ENCODE measurements at places on chromosomes 7 and 10. TPM values are rescaled to one million over a fixed set of nuclear protein-coding genes. Genes with fewer than 3 reads are reported as not detected.
A peak's percentile ranks its signal among the peaks of the same experiment; 100 is the strongest.

Gene TMEM178B
- 31.7 TPM for total RNA-seq

Gene ZNF467
- total RNA-seq = 7.0 TPM

DNA sequence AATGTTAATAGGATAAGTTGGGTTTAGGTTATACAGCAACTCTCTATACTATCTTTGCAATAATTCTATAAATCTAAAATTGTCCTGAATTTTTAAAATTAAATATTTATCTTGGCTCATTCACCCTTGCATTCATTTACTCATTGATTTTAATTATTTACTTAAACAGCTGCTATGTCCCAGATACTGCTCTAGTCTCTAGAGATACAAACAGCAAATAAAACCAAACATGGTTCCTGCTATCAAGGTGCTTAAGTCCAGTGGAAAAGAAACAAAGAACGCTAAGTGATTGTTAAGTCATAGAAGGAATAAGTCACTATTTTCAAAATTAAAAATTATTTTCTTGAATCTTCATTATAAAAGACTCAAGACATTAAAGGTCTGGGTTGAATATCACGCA is 29.9 kb upstream of the MAT1A start:
- no peak for DNase-seq

DNA sequence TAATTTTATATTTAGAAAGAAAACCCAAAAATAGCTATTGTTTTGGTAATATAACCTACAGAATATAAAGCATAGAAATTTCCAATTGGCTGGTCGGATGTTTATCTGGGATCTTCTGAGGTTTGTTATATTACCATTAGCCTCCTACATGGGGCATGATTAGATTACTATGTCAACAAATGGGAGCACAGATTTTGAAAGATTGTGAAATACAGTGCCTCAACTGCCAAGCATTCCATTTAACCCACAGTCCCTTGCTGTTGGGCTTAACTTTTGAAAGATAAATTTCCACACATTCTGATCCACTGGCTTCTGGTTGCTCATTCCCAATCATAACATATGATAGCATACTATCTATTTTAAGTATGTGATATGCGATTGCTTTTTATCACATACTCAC is 455.4 kb upstream of the C7orf33 start:
- no peak for DNase-seq

Gene PDE1C
- total RNA-seq = 198 TPM

GRCh38 chr7:47945261-47946015 is 2.8 kb downstream of the PKD1L1 start:
- DNase-seq = peak; percentile 89

DNA sequence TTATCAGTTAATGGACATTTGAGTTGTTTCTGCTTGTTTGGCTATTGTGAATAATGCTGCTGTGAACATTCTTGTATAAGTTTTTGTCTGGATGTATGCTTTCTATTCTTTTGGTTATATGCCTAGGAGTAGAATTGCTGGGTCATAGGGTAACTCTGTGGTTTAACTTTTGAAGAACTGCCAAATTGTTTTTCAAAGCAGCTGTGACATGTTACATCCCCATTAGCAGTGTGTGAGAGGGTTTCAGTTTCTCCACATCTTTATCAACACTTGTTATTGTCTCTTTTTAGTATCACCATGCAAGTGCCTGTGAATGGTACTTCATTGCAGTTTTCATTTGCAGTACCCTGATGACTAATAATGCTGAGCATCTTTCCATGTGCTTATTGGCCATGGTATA is 2.1 kb upstream of the NDUFB8 start:
- DNase-seq = no peak

DNA sequence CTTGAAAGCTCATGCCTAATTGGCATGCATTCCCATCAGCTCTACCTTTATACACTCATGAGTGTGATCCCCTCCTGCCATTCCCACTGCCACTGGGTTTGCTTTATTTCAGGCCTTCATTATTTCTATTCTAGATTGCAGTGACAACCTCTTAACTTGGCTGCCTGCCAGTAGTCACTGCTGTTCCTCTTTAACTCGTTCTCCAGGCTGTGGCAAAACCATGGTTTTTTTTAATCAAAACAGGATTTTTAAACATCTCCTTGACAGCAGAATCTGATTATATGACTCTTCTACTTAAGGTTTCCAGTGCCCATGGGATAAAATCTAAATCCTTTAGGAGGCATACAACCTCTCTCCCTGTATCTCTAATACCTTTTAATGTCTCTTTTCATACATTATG is 223.7 kb upstream of the PCDH15 start:
- DNase-seq = no peak

Gene CALHM3
- not detected for total RNA-seq

Gene CDK14
- total RNA-seq = 26.3 TPM

GRCh38 chr7:127781081-127781480 is 129.1 kb downstream of the SND1 start:
- no peak for DNase-seq

DNA sequence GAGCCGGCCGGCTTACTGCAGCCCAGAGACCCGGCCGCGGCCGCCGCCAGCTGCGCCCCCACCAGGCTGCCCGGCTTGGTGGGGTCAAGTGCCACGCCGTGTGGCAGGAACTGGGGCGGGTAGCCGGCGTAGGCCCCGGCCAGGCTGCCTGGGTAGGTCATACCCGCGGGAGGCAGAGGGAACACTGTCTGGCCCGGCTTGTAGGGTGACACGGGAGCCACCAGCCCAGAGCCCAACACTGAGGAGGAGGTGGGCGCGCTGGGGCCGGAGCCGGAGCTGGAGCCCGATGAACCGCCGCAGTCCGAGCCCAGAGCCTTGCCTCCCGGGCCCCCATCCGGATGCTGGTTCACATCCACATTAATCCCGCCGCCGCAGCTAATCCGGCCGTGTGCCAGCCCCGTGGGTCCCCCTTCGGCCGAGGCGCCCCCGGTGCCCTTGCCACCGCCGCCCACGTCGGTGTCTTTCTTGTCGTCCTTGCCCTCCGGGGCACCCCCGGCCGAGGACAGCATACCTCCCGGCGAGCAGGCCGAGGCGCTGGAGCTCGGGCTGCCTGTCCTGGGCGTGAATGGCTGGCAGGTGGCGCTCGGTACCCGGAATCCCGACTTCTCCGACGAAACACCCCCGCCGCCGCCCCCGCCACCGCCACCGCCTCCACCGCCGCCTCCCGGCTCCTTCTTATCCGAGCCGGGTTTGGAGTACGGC is 2.0 kb downstream of the ZNF503 start:
- peak; percentile 91 for DNase-seq

DNA sequence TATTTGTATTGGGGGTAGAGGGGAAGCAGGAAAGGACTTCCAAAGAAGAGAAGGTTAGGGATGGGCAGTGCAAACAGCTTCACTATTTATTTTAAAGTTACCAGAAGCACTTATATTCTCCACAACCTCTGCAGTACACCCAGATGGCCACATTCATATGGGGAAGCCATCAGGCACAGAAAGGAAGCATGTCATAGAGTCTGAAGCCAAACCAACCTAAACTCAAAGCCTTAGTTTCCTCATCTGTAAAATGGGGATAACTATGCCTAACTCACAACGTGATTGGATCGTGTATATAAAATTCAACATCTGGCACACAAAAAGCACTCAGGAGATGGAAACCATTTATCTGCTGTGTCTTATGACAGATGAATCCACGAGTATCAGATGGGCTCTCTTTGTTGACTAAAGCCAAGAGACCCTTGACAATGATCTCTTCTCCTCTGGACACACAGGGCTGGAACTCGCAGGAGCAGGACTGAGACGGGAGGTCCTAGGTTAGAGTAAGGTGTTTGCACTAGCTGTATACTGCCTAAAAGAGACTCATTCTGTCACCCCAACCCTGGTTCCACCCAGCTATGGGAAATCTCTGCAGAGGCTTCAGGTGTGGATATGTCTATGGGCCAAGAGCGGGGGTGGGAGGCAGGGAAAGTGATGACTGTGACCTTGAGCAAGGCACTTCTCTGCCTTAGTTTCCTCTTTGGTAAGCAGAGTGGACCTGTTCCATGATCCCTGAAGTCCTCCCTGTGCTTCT is 1.8 kb downstream of the KIAA1549 start:
- no peak for DNase-seq

Gene CHAT
- total RNA-seq = not detected

DNA sequence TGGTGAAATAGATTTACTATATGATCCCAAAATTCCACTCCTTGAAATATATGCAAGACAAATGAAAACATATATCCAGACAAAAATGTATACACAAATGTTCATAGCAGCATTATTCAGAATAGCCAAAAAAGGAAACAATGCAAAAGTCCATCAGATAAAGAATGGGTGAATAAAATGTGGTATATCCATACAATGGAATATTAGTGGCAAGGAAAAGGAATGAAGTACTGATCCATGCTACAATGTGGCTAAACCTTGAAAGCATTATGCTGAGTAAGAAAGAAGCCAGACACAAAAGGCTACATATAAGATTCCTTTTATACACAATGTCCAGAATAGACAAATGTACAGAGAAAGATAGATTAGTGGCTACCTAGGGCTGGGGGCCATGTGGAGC is 225.5 kb downstream of the PLXNA4 start:
- DNase-seq = no peak

Gene FGFR2
- 0.70 TPM for total RNA-seq

- DNase-seq = no peak
These were observed at the start of gene CYP2W1 for GRCh38 chr7:983004-983615. Gene CYP2W1, plus strand, starts transcription at chr7:983181. Its CDS starts 31 bp downstream, at chr7:983212.

DNA sequence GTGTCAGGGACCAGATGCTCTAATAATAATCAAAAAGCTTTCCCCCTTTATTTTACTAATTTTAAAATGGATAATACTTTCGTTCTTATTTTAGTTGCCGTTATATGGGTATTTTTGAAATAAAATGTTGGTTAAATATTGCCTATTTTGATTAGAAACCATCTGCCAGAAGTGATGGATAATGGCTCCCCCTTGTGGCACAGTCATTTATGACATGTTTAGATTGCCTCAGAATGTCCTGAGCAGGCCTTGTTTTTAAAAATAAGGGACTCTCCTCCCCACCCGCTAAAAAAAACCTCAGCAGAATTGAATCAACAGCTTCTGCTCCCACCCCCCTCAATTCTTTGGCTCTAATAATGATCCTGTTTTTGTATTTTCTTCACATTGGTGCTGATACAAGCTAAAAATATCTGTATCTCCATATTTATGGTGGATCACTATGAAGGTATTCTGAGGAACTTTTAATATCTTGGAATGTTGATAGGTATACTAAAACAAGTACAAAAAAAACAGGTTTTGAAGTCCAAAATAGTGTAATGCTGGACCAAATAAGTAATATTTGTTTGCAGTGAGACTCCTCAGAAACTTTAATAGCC is 38.8 kb downstream of the TMEM60 start:
- no peak for DNase-seq

DNA sequence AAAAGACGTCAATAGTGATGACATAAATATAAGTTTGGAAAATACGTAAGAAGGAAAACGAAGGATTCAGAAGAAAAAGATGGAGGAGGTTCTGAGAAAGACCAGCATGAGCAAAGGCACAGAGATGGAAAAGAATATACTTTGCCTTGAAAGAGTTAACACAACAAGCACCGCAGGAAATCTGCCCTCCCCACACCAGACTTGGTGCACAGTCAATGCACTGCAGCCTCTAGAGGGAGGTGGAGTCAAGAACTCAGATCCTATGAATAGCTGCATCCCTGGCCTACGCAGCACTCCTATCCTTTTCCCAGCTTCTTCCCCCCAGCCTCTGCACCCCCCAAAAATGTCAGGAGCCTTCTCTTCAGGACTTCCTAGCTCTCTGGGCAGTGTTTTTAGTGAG is 1370.6 kb upstream of the LRRTM3 start:
- DNase-seq = no peak

Gene CALHM1
- total RNA-seq = not detected

GRCh38 chr10:118145256-118145655 is 98.5 kb upstream of the RAB11FIP2 start:
- DNase-seq = no peak

DNA sequence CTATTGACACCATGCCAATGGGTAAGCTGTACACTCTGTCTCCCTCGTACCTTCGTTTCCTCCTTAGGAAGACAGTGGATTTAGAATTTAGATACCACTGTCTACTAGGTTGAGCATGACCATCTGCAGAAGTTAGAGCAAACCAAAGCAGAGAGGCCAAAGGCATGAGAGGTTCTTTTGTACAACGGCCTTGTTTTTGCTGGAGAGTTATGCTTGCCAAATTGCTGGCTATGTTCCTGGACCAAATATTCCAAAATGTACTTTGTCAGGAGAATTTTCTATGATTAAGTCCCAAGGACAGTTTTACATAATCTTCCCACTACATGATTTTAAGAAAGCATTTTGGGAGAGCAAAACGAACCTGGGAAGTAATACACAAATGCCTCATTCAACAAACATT is 47.9 kb upstream of the PLCE1 start:
- DNase-seq = no peak

Gene MRPS16
- total RNA-seq = 106 TPM

DNA sequence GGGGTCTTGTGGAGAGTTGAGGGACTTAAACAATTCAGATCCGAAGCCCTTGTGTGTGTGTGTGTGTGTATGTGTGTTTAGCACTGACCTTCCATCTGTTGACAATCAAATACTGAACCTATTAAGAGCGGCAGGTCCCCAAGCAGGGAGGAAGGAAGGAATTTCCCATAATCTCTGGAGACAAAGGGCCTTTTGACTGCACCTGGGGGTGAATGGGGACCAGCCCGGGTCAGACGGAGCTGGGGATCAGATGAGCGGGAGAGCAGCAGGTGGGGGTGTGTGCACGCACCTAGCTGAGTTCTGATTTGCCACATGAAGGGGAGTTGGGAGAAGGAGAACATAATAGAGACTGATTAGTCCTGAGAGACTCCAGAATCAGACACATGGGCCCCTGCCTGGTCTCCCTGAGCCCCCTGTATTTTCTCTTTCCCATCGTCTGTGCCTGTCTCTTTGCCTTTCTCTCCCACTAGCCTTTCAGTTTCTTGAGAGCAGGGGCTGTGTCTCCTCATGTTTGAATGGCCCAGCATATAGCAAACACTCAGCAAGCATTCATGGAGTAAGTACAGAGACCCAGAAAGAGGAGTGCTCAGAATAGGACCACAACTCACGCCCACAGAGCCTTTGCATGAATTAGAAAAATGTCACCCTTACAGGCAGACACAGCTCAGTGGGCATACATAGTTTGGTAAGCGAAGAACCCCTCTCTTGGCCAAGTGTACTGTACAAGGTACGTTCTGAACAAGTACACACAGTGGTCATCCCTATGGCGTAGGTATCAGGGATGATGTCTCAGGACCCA is 288.3 kb upstream of the HABP2 start:
- no peak for DNase-seq

- DNase-seq = no peak
These were observed 66.3 kb upstream of the CYTH3 start for GRCh38 chr7:6338551-6339274.

Gene OR6V1
- total RNA-seq = not detected

Gene LIPF
- not detected for total RNA-seq

- DNase-seq = peak; percentile 65
These were observed 557 bp downstream of the CYTH3 start for GRCh38 chr7:6271694-6272440.

- no peak for DNase-seq
These were observed 30.4 kb downstream of the LEP start for GRCh38 chr7:128271471-128271941.

GRCh38 chr10:131635564-131636015 is 265.2 kb upstream of the PPP2R2D start:
- no peak for DNase-seq

Gene COL17A1
- total RNA-seq = 0.43 TPM

Measured in Right ventricle myocardium inferior (tissue), 1 donor.